Pulmonary artery endothelial cell (primary cell): ENCODE measurements at places on chromosomes 12 and 14. TPM values are rescaled to one million over a fixed set of nuclear protein-coding genes. Genes with fewer than 3 reads are reported as not detected.

Gene KRT8
- total RNA-seq = 8.8 and 16.0 TPM in 2 replicates

Gene ANKS1B
- 0.07 and 0.28 TPM in 2 replicates for total RNA-seq

Gene GNS
- total RNA-seq = 230 and 245 TPM in 2 replicates

Gene LTA4H
- 87.8 and 90.6 TPM in 2 replicates for total RNA-seq
